Stimulated activated CD4-positive, alpha-beta T cell treated with anti-CD3 and anti-CD28 coated beads, Interleukin-4, amount 100 ng/mL, for 48 hours (primary cell): ENCODE measurements at places on chromosomes 7 and 10.

GRCh38 chr7:146636581-146636980 lies 520.0 kb downstream of the CNTNAP2 start:
- DNase-seq = no peak

DNA sequence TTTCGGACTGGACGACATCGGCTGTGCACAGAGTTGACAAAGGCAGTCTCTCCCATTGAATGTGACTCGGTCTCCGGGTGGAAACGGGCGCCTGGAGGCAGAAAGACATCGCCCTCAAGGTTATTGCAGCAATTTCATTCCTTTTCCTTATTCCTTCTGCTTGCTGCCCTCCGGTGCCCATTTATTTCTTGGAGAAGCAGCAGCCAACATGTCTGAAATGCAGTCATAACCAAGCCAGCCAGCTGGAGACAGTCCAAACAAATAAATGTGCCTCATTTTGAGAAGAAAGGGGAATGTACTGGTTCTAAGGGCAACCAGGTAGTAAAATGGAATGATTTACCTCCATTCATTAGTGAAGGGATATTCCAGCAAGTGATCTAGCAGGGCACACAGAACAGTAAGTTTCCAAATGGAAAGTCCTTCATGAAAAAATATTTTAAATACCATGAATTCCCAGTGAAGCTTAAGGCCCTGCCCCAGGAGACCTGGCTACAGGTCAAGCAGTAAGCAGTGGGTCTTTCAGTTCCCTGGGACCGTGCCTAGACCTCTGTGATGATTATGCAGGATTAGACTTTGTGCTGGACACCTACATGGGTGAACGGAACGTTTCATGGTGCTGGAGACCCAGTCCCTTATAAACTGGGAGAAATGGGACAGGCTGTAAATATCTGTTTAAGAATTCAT lies 86.6 kb downstream of the ABLIM1 start:
- DNase-seq = no peak

GRCh38 chr10:77699080-77699645 lies 61.6 kb upstream of the KCNMA1 start:
- no peak for DNase-seq

DNA sequence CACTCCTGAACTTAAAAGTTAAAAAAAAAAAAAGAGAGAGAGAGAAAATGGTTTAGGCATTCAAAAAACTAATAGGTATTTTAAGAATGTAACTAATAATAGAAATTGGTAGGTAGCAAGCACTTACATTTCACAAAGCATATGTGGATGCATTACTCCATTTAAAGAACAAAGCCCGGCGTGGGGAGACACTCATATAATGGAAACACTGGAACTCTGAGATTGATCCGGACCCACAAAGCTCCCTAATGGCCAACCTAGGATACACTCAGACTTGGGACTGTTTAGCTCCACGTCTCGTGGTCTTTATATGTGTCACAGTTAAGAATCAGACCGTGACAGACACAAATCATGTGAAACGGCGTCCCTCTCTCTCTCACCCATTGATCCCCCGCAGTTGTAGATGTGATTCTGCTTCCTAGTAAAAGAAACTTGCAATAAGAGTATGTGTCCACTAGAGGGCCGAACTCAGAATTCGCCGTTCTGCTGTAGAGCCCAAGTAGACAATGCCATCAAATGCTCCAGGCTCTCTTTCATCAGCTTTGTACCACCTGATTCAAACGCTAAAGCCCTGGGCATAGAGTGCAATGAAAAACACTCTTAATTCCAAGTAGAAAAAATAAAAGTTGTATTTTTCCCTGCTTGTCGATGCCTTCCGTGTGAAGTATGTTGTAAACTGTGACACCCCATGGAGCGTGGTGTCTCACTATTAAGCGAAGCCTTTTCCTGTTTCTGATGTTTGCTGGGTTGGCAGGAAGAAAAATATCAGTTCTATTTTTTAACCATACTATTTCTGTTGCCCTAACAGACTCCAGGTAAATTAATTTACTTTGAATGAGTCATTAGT lies 429.0 kb upstream of the MTPN start:
- no peak for DNase-seq

GRCh38 chr10:36281831-36282331 lies 639.8 kb upstream of the FZD8 start:
- no peak for DNase-seq

DNA sequence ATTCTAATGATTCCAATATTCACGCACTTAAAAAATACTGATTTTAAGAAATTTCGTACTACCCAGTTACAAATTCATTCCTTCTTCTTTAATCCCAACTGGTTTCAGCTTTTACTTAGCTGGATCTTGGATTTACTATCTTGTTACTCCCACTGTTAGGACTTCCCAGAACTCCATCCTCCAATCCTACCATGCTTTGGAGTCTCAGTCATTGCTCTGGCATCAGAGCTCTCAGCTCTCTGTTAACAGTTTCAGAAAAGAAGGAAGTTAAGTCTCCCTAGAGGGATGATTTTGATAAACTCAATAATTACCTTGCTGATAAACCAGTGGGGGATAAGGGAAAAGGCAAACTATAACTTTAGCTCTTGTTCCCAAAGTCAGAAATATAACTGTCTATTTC lies 9.5 kb downstream of the PPA1 start:
- no peak for DNase-seq

GRCh38 chr7:92778972-92779371 lies 57.4 kb downstream of the CDK6 start:
- no peak for DNase-seq

DNA sequence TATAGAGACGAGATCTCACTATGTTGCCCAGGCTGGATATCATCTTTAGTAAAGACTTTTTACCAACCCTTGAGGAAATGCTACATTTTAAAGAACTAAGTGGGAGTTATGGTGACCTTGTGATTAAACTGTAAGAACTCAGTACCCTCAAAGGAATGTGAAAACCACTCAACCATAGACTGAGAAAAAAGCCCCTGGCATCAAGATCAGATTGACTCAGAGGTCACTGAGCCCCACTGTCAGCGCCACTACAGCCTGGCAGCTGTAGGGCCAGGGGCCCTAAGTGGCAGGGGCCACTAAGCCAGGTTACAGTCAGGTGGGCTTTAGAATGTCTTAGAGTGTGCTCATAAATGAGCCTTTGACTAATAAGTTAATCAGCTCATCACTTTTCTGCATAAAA lies 55.9 kb downstream of the APBB1IP start:
- DNase-seq = no peak
